SIG-M5 (cell line): ENCODE measurements at places on chromosomes 16 and 17.

DNA sequence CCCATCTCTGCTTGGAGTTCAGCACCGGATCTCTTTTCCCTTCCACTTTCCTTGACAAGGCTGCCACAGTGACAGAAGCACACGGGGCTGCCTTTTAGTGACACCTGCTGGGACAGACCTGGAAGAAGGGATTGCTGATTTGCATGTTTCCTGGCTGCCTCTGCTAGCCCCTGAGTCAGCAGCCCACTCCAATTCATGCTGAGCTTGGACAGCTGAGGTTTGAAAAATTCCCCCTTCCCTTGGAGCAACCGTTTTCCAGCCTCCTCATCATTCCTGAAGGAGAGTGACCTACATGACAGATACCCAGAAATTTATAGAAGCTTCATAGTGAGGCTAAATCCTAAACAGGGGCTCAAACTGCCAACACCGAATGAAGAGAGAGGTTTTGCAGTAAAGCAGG, 18.8 kb upstream of the RBL2 start:
- no peak for DNase-seq

- no peak for DNase-seq
These were observed 40.0 kb upstream of the CD300E start for GRCh38 chr17:74663561-74663960.

DNA sequence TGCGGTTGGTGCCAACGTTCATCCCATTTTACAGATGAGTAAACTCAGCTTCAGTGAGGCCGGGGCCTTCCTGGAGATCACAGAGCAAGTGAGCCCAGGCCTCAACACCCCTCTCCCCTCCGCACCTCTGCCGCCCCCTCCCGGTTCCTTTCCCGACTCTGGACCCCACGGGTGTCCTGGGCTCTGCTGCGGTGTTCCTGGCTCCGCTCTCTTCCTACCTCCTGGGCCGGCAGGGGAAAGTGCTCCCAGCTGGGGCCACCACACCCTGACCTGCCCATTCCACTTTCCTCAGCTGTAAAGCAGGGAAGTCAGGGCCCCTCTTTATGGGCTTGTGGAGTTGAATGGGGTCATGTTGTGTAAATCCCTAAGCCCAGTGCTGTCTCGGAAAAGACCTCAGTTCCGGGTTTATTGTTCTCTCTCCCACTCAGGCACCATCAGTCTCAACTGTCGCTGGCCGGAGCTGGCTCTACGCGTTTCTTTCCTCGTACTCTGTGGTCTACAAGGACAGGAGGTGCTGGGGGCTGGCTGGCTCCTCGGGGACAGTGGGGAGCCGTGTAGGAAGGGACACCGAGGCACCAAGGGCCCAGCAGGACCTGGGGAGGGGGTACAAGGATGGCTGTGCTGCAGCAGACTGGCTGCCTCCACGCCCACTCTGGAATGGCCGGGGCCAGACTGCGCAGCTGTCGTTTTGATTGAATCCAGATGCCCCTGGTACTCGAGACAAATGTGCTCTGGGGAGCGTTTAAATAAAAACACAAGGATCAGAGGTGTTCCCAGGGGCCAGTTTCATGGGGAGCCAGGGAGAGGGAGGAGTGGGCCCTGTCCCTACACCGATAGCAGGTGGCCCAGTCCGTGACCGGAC, 21.7 kb upstream of the ACSF3 start:
- DNase-seq: no peak

- DNase-seq: no peak
These were observed 62.9 kb upstream of the AMZ2 start for GRCh38 chr17:68184816-68185436.

DNA sequence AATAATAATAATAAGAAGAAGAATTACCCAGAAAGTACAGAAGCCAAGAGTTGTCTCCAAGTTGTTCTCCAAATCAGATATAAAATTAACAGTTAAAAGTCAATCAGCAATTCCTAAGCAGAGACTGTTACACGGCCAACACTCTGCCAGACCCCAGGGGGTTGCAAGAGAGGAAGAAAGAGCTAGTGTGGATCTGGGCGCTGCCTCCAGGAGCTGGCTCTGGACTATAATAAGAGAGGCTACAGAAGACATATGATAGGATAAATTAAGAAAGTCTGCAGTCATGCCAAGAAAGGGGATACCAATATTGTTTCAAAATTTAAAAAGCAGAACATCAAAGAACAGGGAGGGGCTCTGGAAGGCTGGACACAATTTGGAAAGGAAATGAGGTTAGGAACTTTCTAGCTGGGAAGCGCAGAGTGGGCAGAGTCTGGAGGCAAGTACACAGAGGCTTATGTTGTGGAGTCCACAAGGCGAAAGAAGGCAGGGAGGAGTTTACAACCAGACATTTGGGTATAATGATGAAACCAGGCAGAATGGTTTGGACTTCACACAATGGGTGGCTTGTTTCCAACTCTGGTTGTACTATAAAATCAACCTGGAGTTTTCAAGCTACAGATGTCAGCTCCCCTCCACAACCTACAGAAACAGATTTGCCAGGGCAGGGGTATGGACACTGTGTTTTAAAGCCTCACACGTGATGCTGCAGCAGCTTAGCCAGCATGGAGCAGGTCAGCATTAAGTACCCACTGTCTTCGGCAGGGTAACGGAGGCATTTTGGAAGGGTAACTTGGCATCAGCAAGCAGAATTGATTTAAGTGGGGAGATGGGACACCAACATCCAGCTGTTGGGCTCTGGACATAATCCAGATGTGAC, 49.4 kb downstream of the SLC39A11 start:
- DNase-seq: no peak

DNA sequence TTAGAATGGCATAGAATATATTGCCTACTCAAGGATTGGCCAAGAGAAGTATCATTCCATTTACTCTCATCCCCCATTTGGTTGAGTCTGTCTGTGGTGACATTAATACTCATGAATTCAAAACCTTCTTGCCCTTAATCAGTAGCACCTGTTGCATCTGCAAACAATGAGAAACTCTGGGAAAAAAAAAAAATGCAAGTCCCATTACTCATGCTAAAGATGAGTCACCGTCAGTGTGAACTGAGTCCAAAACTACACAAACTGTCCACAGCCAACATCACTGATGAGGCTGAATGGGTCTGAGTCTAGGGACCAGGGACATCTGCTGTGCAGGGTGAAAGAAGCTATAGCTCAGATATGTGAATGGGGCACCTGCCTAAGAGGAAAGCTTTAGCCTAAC, 96.9 kb upstream of the ADAMTS18 start:
- no peak for DNase-seq

- no peak for DNase-seq
These were observed 9.1 kb downstream of the BANP start for GRCh38 chr16:87960296-87960695.

GRCh38 chr17:13595599-13595899, 6.2 kb downstream of the HS3ST3A1 start:
- no peak for DNase-seq

DNA sequence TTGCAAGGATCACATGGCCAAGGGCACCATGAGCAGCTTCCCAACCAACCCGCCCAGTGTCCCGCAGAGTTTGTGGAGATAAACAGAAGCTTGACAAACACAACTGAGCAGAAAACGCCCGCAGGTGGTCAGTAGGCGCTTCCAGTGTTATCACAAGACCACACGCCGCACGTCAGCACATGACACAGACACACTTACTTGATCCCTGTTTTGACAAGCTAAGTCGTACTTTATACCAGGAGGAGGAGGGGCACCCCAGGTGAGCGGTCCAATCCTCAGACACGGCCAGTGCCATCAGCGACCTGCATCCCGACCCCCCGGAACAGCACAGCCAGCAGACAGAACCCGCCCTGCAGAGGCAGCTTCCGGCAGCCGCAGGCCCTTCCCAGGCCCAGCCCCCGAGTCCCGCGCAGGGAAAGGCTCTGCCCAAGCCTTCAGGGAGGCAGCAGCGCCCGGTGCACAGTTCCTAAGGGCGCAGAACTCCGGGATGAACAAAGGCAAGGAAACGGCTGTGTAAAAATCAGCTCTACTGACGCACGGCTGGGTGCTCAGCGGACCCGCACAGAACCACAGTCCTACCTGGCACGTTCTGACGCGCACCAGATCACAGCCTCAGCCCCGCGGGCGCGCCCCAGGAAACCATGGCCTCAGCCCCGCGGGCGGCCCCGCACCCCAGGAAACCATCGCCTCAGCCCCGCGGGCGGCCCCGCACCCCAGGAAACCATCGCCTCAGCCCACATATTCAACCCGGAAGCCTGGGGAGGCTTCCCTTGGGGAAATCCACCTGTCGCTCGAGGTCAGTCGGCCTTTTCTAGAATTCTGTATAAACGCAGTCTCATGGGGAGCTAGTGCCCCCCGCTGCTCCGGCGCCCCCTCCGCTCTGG, 27.8 kb downstream of the AXIN1 start:
- DNase-seq: no peak

DNA sequence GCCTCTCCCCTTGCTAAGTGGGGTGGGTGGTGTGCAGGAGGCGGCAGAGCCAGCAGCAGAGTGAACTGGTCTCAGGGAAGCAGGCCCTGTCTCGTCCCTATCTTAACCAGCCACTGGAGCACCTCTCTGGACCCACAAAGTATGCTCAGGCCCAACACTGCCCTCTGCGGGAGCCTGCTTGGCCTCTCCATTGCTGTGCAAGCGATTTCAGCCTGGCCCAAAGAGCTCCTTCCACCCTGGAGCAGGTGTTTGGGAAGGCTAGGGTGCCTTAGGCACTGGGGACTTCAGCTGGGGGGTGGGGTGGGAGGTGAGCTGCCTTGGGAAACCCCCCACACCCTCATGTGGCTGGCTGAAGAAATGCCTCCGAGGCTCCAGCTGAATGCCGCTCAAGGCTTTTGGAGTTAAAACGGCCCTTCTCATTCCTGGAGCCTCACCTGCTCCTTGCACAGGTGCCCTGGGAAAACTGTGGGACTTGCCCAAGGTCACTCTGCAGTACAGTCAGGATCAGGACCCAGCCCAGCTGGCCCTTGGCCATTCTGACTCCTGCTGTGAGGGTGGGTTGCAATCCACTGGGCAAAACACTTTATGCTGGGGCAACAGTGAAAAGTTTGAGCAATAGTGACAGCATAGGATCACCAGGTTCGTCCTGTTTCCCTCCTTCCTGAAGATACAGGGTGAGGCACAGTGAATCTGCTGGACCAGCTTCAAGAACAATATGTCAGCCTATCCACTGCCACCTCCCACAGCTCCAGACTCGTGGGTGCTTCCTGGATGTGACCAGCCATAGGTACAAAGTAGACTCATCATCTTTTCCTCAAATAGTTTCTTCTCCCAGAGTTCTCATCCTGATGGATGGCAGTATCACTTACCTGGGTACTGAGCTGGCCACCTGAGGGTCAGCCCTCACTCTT, 5.9 kb upstream of the UBE2O start:
- no peak for DNase-seq

DNA sequence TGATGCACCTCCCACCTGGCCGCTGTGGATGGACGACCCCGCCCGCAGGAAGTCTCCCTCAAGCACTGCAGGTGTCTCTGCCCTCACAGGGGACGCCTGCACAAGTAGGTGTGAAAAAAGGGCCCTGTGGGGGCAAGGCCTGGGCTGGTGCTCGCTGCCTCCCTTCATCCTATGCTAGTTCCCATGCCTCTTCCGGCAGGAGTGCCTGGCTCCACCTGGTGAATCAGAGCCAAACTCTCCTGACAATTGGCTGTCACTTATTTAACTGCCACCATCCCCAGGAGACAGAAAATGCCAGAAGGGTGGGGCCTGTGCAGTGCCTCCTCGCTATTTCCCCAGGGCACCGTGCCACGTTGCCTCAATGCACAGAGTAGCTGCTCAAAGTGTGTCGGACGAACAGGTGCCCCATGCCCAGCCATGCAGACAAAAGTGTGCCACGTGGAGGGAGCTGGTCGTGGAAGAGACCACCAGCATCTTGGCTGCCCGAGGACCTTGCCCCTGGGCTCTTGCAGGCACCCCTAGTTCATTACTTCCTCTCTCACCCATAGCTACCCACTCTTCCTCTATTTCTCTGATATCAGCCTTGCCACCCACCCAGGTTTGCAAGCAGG, 170.7 kb downstream of the SEC14L1 start:
- DNase-seq: no peak

- no peak for DNase-seq
These were observed 692.9 kb upstream of the KIF2B start for GRCh38 chr17:53129863-53130262.

DNA sequence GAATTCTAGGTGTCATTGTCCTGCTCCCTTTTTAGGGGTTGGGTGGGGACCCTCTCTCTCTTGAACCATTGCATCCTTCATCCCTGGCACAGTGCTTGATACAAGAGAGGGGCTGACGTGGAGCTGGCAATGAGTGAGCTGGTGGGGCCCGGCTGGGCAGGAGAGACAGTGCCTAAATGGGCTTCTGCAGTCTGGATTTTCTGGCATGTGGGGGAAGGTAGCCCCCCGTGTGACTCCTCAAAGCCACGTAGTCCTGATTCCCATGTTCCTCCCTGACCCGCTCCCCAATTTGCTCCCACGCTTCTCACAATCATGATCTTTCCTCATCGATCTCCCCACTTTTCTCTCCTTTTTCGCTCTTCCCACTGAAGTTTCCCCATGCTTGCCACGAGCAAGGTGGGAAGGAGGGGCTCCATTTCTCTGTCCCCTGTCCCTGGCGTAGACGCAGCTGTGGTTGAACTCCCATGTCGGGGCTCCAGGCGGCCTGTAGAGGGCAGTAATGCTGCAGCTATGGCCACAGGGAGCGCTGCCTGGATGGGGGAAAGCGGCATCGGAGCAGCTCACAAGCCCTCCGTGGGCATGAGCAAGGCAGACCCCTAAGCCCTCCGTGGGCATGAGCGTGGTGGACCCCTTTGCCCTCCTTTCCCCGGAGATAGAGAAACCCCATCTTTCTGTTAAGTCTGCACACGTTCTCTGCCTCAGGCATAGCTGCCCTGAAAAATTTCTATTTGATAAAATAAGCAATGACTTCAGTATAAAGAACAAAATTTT, 47.5 kb downstream of the HAPSTR1 start:
- no peak for DNase-seq

- DNase-seq: no peak
These were observed 184.4 kb downstream of the SNX29 start for GRCh38 chr16:12160815-12161550.

GRCh38 chr17:81412490-81413093, 17.3 kb downstream of the BAHCC1 start:
- DNase-seq: no peak

DNA sequence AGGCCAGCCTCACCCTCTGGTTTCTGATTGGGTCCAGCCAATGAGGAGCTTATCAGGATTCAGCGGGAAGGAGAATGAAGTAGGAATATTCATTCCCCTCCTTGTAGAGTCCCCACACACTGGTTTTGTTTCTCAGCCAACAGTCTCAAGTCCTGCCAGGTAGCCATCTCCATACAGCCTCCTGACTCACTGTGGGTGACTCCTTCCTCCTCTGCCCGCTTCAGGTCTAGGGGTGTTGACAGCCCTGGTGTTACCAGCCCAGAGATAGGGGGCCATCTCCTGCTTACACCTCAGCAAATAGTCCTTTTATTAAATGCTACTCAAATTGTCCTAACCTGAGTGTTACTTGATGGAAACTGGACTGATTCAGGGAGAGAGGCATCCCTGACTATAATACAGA, 4.0 kb upstream of the MFAP4 start:
- DNase-seq: no peak

GRCh38 chr17:67137026-67137370, 92.6 kb downstream of the CACNG1 start:
- DNase-seq: no peak

- DNase-seq: no peak
These were observed 119.6 kb downstream of the SPAG9 start for GRCh38 chr17:51000835-51001638.

- DNase-seq: no peak
These were observed 65.7 kb downstream of the MAP2K6 start for GRCh38 chr17:69480245-69480644.
